HT-29 (cell line): ENCODE measurements at places on chromosomes 2 and 18. TPM values are rescaled to one million over a fixed set of nuclear protein-coding genes. Genes with fewer than 3 reads are reported as not detected.

GRCh38 chr18:11047156-11047555 is 102.2 kb downstream of the PIEZO2 start:
- no peak for DNase-seq

GRCh38 chr2:11140492-11140891 is 14.8 kb upstream of the SLC66A3 start:
- DNase-seq: no peak

DNA sequence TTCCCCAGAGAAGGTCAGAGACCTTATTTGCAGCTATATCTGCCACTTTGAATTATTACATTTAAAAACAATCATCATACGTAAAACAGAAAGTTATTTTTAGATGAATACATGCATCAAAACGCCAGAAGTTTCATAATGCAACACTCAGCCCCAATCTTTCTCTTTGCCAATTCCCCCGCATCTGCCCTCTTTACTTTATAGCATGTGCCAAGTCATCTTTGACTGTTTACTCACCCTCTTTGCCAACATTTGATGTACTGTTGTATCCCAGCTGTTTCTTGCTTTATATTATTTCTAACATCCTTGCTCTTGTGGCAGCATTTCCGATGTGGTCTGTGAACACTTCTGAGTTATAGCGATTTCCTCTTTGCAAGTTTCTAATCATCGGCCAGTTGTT is 86.2 kb downstream of the CRIM1 start:
- DNase-seq: no peak

DNA sequence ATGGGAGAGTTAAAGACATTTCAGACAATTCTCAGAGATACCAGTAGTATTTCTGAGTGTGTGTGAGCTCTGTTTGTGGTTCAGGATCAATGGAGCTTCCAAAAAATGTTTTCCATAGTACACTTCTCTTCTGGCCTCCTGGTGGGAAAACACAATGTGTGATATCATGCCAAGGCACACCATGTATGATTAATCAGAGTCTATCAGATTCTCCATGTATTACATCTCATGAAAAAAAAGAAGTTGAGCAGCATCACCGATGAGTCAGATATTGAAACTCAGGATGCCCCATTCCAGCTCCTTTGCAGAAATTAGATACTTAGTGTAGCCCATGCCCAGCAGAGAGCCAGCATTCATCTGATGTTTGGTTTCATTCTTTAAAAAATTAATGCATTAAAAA is 620.3 kb upstream of the POU3F3 start:
- DNase-seq: no peak

GRCh38 chr2:54760310-54760709 is 36.8 kb downstream of the EML6 start:
- DNase-seq: no peak

- no peak for DNase-seq
These were observed 89.2 kb upstream of the CD226 start for GRCh38 chr18:70036771-70037347.

GRCh38 chr2:9944330-9944758 is 7.1 kb upstream of the GRHL1 start:
- peak; percentile 29 for DNase-seq

DNA sequence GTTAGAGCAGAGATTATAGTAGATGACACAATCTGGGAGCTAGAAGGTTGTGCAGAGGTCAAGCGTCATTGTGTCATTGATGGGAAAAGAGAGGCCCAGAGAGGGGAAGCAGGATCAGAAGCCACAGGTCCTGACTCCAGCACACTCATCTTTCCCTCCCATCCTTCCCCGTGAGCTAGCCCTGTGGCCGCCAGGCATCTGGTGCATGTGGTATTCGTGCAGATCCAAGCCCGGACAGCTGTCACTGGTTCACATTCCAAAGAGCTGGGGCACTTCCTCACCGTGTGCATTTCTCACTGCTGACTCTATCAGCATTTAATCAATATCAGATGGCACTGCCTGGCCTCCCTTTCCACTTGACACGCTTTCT is 94.1 kb upstream of the THOC1 start:
- no peak for DNase-seq

- no peak for DNase-seq
These were observed 129.7 kb downstream of the OSR1 start for GRCh38 chr2:19228715-19229114.

DNA sequence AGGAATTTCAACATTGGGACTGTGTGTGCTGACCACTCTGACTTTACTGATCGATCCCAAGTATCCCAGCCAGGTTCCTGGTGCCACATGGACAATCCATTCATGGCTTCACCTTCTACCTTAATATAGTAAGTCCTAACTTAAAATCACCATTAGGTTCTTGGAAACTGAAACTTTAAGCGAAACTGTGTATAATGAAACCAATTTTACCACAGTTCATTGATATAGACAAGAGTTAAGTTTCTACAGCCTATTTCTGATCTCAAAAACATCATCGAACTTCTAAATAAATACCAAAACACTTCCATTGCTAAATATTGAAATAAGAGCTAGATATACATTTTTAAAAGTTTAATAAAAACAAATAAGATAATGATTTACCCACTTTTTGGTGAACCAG is 4.4 kb upstream of the EXOC6B start:
- DNase-seq: no peak

MC5R gene
- 0.47 TPM in 1 of 2 replicates, not detected in the other for total RNA-seq

ARHGAP25 gene
- not detected in 2 replicates for total RNA-seq

DNA sequence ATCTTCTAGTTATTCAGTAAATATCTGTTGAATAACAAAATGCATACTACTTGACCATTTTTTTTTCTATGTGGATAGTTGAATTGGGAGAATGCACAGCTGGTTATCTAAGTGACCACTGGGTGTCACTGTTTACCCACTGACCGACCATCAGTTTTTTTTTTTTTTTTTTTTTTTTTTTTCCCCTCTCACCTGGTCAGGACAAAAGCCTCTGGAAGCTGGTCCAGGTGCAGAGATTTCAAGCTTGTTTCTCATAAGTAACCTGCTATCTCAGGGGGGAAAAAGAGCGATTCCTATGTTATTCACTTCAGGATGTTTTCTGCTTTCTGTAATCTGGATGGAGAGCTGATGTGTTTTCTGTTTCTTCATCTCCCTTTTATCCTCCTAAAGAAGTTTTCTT is 256.0 kb downstream of the DCDC2C start:
- peak; percentile 56 for DNase-seq

DNA sequence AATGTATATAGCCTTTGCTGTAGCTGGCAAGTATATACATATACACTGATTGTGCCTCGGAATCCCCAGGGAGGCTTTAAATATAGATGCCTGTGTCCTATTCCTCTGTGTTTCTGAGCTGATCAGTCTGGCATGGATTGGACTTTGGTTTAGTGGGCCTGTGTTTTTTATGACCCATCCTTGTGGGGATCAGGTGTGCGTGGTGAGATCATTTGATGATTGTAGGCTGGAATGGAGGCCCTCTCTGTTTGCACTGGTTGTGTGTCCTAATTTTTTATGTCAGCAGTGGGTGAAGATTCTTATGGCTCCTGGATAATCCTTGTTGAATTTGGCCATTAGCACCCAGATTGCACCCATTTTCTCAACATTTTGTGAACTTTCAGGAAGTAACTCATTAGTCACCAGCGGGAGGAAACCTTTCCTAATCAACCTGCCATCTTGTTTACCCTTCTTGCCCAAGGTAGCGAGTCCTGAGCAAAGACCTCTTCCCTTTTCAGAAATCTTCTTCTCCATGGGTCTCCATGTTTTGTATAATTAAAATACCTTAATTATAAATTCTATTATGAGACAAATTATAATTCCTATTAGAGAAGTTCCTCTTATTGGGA is 75.8 kb downstream of the UGGT1 start:
- DNase-seq: no peak

SLC5A7 gene
- total RNA-seq: not detected in 2 replicates

RUFY4 gene
- total RNA-seq: not detected in 2 replicates

LYPD1 gene
- total RNA-seq: not detected in 2 replicates

- no peak for DNase-seq
These were observed 58.9 kb upstream of the LINC00305 start for GRCh38 chr18:64207820-64208219.

GRCh38 chr2:204827701-204828590 is 282.7 kb downstream of the PARD3B start:
- DNase-seq: no peak

- peak; percentile 75 for DNase-seq
These were observed 143.0 kb downstream of the ARL6IP6 start for GRCh38 chr2:152861349-152861942.

FAM110C gene
- 33.7 and 33.9 TPM in 2 replicates for total RNA-seq

GRCh38 chr2:102434655-102435381 is 11.9 kb downstream of the IL18RAP start:
- no peak for DNase-seq
